Stimulated activated CD8-positive, alpha-beta memory T cell treated with anti-CD3 and anti-CD28 coated beads, Interleukin-15, amount 100 ng/mL, for 48 hours (primary cell): ENCODE measurements at places on chromosomes 3 and 15.

DNA sequence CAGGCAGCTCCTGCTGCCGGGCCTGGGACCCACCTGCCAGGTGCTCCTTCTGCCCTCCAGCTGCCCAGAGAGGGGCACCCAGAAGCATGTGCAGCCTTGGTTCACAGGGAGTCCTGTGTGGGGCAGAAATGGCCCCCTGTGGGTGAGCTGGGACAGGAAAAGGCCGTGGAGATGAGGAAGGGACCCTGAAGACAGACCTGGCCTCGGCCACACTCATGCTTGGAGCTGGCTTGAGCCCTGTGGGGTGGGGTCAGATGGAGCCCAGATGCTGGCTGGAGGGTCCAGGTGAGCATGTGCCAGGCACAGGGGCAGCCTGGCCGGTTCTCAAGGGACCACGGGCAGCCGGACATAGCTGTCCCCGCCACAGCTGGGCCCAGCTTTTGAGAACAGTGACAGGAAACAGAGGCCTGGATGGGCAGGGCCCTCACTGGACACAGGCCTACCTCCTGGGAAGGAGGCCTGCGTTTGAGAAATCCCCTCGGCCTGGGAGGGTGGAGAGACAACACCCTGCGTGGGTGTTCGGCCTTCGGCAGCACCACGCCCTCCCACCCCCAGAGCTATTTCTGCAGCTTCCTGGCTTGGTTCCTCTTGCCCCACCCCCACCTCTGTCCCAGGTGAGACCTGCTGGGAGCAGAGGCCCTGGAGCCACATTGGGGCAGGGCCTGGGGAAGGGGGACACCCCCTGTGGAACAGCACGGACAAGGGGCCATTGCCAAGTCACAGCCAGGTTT is 132.6 kb upstream of the MEF2A start:
- DNase-seq: no peak

GRCh38 chr3:115098354-115099073 is 48.6 kb downstream of the ZBTB20 start:
- DNase-seq: no peak

DNA sequence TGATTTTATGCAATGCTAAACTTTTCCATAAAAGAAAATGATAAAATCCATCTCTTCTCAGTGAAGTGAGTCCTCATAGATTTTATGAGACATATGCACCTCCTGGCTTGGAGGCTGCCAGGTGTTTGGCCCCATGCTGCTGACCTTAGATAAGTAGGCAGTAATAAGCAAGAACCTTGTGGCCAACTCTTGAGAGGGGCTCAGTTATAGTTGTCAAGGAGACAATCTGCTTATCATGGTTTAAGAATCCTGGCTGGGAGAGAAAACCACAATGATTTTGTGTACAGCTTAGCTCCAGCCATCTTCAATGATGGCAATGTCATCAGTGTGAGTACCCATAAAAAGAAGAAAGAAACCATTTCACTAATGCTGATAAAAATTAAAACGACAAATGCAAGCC is 252.1 kb downstream of the CPNE4 start:
- no peak for DNase-seq

DNA sequence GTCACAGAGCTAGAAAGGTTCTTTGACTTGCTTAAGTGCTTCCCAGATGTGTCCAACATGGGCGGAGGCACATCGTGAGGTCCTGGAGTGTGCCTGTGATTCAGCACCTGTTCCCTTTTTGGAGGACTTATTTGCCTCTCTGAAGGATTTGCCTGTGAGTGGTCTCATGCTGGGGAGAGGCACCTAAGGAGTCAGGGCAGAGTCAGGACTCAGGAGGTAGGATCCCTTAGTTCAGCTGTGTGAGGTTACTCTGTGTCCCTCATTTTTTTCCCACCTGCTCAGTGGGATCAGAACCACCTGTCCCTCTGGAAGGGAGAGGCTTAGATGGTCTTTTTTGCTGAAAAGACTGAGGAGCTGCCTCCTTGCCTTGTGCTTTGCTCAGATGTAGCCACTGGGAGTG is 3.0 kb downstream of the ZNF589 start:
- DNase-seq: no peak

DNA sequence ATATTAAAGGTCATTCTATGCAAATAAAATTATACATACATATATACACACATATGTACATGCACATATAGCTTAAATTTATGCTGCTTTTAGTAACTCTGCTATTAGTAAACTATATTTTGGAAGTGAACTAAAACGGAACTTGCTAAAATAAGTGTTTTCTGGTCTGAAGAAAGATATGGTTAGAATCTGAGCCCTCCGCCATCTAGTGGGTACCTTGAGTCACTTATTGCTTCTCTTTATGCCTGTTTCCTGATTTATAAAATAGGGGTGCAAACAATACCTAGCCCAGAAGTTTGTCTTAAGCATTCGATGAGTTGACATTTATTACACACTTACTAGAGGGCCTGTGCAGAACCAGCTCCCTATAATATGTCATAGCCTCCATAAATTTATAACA is 255.7 kb downstream of the CNTN6 start:
- DNase-seq: no peak

DNA sequence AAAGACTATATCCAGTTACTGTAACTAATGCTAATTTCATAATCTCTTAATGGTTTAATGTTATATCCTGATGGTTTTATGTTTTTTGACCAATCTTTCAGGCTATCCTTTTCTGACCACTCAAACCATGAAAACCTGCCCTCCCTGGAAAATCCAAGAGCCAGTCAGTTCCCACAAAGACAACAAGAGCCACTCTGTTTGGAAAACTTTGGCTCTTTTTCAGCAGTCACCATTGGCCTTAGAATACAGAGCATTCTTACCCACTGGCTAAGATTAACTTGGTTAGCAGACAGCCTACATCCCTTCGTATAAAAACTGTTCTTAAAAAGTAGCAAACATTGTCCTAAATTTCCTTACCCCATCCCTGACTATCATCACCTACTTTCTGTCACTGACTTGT is 32.9 kb downstream of the ALCAM start:
- DNase-seq: no peak

GRCh38 chr3:15997274-15997943 is 177.1 kb upstream of the GALNT15 start:
- no peak for DNase-seq

DNA sequence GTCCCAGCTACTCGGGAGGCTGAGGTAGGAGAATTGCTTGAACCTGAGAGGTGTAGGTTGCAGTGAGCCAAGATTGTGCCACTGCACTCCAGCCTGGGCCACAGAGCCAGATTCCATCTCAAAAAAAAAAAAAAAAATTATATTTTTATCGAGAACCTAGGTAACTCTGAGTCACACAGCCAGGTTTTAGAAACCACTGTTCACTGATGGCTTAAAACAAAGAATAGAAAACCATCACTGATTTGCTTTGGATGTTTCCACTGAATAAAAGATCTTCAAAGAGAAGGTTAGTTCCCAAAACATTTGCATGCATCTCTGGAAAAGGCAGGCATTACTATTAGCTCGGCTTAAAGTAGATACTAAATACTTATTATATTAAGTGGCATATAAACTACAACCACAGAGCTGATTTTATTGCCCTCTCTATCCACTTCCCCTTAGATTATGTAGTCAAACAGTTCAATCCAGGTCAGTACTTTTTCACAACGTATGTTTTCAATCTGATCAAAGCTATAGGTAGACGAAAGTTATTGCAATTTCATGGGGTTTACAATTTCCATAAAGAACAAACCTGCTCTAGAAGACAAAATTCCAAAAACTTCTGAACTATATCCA is 1.4 kb downstream of the B4GALT4 start:
- DNase-seq: no peak
